Nucleus accumbens (tissue), 56 donors: ENCODE measurements at places on chromosomes 7 and 10.

DNA sequence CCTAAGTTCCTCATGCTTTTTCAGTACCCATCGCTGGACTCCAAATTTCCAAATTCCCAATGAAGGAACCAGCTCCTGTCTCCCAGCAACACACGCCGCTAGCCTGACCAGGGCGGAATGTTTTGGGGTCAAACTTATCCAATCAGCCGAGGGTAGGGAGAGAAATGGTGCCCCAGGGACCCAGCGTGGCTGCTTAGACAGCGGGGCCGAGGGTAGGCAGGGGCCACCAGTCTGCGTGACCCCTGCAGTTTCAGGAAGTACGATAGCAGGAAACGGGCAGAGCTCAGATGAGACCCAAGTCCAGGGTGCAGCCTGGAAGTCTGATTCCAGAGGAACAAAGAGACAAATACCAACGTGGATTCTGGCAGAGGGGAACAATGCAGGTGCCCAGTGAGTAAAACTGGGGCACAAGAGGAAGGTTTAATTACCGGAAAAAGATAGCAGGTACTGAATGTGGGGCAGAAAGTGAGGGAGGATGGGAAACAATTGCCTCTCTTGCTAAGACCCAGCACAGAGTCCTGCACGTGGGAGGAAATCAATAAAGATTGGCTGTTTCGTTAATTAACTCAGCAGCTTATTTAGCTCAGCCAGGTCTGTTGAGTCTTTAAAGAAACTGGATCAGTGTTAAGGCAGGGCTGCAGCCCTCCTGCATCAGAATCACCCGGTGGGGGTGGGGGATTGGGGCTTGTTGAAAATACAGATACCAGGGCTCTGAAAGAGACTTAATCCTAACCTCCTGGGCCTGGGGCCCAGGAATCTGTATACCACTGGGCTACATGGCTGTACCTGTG, 50.4 kb upstream of the NFE2L3 start:
- DNase-seq, result no peak

- no peak for DNase-seq
These were observed 136.6 kb downstream of the GRID1 start for GRCh38 chr10:86229811-86230556.

DNA sequence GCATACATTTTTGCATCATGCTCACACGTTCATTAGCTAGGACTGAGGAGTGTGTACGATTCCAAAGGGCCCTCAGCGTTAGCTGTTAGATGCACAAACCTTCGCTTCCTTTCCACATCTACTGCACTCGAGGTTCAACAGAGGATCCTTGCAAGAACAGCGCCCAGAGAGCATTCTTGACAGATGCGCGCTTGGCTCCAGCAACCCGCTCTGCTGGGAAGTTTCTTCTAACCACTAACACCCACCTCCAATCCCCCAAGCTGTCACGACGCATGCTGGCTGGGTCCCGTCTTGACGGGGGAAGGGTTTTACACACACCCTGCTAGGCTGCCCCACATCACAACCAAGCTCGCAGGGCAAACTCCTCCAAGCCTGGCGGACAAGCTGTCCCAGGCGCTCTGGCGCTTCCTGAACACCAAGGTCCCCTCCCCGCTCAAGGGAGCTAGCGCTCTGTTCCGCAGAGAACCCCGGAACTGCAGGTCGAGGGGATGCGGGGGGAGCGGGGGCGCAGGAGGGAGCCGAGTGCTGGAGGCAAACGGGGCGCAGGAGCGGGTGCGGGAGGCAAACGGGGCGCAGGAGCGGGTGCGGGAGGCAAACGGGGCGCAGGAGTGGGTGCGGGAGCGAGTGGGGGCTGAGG, 653 bp upstream of the ADRB1 start:
- peak; percentile 50 for DNase-seq

DNA sequence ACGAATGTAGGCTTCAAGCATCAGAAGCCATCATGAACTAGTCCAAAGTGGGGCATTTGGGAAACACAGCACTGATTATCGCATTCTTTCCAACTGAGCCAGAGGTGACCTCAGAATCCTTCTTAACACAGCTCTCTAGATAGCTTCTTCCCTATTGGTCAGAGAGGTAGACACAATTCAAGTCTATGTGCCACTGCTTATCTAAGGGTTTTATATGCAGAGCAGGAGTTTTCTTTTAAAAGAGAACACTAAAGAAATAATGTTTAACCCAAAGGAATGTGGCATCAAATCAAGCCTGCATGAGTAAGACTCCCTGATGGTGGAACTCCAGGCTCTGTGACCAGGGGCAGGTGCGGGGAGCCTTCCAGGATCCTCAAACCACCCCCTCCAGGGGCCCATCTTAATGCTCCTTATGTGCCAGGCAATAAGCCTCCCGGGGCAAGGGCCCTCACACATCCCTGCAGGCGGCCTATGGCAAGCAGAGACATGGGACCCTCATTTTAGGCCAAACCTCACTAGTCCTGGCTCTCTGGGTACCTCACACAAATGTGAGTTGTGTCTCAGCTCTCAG, 13.8 kb downstream of the HSPA12A start:
- DNase-seq, result no peak

DNA sequence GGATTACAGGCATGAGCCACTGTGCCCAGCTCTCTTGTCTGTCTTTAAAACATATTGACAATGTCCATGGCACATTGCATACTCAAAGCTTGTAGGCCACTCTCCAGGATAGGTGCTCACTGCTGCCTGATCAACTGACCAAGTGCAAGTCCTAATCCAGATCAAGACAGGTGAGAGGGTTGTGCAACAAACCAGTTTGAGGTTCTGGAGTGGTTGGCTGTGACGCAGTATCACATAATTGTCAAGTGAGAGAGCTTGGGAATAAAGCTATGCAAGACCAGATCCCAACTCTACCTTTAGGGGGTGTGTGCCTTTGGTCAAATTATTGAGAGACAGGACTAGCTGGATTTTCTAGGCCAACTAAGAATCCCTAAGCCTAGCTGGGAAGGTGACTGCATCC, 43.0 kb upstream of the OPN4 start:
- no peak for DNase-seq

- no peak for DNase-seq
These were observed 117.1 kb upstream of the MKLN1 start for GRCh38 chr7:131210618-131211017.

DNA sequence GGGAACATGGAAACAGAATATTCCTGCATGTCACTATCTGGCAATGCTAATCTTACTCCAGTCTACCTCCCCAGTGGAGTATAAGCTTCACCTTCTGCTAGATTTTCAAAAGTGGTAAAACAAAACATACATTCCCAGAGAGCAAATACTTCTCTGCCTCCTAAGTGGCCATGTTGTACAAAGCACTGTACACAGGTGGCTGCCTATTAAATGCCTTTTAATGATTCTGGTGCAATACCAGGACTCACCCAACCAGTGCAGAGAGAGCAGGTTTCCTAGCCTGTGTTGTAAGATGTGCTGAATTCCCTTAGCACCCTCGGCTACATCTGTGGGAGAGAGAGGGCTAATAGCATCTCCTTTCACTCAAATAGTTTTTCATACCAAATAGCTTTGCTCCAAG, 684.3 kb upstream of the NRP1 start:
- no peak for DNase-seq

DNA sequence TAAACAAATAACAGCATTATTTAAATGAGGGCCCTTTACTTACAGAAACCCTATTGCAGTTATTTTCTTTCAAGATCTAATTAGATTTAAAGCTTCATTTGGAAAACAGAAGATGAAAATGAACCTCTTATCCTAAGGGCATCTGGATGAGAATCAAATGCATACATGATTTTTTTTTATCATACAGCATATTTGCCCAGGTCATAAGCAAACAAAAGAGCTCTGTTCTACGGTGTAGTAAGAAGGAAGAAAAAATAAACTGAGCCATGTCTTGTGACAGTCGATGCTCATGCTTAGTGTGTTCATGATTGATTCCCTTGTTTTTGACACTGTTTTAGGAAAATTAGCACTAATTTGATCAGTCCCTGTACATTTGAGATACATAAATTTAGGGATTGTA, 202.6 kb upstream of the RNF32 start:
- DNase-seq, result no peak

DNA sequence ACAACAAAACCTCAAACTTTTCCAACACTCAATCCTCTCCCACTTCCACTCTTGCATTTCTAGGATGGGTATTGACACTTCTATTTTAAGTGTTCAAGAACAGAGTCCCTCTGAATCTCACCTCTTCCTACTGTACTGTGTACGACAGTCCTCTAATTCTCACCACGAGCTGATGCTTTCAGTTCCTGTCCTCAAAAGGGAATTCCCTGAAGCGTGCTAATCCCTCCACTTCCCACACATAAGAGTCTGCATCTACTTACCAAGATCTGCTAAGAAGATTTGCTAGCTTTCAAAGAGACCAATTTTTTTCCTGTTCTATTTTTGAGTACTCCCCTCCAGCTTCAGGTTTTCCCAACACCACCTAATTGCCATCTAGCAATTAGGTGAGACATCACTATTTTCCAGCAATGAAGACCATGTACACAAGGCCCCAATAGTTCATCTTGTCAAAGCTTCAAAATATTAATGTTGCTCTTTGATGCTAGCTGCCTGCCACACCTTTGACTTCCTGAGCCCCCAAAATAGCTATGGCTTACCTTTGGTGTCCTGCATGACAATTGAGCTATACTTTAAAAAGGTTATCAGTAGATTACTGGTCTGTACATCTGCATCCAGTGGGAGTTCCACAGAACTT, 54.4 kb downstream of the ARMH3 start:
- no peak for DNase-seq

DNA sequence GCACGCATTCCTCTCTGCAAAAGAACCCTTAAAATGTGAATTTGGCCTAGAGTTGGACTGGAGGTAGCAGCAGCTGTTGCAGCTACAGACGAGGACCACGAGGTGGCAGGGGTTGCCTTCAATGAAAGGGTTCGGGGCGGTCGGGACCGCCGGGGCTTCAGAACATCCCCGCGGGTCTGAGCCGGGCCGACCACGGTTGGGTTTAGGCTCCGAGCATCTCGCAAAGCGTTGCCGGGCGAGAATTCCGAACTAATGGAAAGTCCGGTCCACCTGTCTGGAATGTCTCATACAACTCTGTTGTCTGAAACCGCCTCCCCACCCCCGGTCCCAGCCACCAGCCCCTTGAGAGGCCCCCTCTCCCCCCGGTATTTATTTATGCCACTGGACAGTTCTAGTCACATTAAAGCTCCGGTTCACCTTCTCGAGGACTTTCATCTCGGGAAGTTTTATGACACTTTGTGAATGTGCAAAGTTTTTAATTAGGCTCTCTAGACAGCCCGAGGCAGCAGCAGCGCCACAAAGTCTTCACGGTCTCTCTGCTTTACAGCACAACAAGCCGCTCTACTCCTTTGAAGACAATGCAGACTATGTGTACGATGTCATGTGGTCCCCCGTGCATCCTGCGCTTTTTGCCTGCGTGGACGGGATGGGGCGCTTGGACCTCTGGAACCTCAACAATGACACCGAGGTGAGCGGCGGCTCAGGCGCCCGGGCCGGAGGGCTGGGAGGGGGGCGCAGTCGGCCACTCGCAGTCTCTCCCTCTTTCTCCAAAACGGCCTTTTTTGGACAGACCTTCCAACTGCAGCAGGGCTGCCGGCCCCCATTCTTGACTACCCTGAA, 246.2 kb downstream of the SLC25A13 start:
- peak; percentile 77 for DNase-seq

GRCh38 chr7:123183431-123183830, 16.3 kb downstream of the SLC13A1 start:
- DNase-seq, result no peak

GRCh38 chr7:151336027-151336708, 5.4 kb upstream of the NUB1 start:
- DNase-seq, result no peak

DNA sequence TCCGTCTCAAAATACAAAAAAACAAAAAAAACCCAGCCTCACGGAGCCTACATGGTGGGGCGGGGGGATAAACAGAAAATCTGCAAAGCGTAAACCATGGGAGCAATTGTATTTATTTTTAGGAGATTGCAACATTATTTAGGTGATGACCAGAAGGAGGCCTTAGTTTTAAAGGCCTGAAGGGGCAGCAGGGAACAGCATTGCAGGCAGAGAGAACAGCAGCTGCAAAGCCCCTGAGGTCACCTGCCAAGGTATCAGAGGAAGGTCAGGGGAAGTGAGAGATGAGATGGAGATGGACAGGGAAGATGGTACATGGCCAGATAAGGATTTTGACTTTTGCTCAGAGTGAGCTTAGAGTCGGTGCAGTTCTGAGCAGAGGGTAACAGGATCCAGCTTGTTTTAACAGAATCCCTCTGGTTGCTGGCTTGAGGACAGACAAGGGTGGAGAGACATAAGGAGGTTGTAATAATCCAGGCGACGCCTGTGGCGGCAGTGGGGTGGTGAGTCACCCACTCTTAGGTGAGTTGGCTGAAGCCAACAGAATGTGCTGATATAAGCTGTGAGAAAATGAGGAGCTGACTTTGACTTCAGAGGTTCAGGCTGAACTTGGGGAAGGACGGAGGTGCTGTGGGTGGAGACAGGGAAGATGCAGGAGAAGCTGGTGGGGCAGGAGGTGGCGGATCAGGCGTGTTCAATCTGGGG, 82.3 kb upstream of the GTF2I start:
- no peak for DNase-seq

DNA sequence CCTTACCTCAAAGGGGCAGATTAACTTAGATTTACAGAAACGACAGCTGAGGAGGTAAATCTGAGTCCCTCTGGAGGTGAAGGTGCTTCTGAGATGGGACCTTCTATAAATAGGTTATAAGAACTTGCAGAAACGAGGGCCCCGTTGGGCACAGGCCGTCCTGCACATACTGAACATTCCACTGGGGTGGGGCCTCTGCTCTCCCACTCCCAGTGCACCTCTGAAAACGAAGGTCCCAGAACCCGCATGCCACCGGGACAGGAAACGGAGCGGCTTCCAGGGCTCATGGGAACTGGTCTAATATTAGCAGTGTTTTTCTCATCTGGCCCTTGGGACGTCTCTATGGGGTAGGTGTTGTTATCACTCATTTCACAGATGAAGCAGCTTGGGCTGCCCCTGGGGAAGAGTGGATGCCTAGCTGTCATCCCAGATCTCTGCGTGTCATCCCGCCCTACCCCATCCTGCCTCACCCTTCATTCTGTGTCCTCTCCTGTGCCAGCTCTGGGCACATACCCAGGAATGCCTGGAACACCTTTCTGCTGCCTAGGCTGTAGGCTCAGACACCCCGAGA, 19.6 kb downstream of the C10orf62 start:
- DNase-seq, result no peak

DNA sequence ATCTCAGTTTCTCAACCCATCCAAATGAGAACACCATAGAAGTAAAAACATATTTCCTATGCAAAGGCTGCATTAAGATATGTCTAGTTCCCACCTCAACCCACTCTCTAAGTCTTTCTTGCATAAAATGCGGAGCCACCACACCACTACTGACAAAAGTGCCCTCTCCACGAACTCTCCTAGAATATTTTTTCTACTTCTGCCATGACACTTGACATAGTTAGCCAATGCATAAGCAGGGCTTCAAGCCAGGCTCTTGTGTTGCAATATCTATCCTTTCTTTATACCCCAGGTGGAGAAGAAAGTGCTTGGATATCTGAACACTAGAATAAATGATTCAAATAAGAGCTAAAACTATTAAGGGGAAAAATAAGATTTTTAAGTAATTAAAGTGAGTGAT, 465.2 kb downstream of the NRG3 start:
- no peak for DNase-seq
